ENCODE measurements at places on chromosomes 5 and 9.

- DNase-seq = no peak
Observed at GRCh38 chr9:104808035-104808614, 44.2 kb downstream of the NIPSNAP3B start.

DNA sequence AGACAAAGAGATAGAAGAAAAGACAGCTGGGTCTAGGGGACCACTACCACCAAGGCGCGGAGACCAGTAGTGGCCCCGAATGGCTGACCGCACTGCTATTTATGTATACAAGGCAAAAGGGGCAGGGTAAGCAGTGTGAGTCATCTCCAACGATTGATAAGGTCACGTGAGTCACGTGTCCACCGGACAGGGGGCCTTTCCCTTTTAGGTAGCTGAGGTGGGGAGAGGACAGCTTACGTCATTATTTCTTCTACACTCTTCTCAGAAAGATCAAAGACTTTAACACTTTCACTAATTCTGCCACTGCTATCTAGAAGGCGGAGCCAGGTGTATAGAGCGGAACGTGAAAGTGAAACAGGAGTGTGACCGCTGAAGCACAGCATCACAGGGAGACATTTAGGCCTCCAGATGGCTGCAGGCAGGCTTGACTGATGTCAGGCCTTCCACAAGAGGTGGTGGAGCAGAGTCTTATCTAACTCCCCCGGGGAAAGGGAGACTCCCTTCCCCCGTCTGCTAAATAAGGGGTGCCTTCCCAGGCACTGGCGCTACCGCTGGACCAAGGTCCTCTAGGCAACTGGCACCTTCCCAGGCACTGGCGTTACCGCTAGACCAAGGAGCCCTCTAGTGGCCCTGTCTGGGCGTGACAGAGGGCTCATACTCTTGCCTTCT, 6.1 kb upstream of the PRR16 start:
- no peak for DNase-seq

DNA sequence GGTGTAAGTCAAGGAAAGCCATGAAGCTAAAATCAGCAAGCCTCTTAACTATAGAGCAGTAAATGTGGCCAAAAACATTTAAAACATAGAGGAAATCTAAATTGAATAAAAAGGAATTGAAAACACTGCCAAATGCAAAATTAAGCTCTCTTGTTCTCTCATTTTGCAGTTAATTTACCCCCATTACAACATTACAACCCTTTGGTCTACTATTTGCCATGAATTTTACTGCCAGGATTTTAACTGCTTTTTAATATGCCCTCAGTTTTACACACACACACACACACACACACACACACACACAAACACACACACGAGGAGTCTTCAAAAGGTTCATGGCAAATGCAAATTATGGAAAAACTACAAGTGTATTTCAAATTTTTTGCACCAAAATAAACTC, 91.4 kb upstream of the ACO1 start:
- no peak for DNase-seq

- DNase-seq = no peak
Observed at GRCh38 chr5:36059571-36060419, 6.9 kb downstream of the UGT3A2 start.

DNA sequence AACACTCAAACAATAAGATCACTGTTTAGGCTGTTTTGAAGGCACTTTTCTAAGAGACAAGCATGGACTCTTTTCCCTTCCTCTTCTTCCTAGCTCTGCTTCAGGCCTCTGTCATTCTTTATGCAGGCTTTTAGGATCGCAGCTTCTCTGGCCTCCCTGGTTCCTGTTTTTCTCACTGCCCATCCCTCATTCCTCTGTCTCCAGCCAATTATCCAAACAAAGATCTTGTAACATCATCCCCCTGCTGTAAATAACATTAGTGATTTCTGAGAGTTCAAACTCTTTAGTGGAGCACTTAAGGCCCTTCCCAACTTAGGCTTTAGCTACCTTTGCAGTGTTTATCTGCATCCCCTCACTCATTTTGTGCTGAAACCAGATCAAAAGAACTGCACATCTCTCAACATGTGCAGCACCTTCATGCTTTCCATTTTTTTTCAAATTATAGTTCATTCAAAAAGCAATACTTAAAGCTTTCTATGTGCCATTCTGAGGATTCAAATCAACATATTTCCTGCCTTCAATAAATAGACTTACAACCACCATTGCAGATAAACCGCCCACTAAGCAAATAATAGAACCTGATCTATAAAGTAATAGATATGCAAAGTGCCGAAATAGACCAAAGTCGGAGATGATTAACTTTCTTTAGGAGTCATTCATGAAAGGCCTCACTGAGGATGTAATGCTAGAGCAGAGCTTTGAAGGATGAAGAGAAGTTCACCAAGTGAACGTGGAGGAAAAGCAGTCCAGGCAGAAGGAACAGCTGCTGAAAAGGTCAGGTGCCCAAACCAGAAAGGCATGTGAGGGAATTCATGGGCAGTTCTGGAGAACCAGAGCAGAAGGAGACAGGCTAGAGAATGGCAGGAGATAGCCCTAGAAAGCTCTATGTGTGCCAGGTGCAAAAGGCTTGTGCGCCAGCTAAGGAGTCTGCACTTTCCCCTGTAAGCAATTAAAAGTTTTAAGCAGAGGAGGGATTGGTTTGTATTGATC, 95.8 kb upstream of the ZNF366 start:
- DNase-seq = no peak

- no peak for DNase-seq
Observed at GRCh38 chr9:95116002-95116807, 201.3 kb downstream of the FANCC start.

GRCh38 chr9:111527347-111527746, 2.4 kb downstream of the ZNF483 start:
- no peak for DNase-seq

DNA sequence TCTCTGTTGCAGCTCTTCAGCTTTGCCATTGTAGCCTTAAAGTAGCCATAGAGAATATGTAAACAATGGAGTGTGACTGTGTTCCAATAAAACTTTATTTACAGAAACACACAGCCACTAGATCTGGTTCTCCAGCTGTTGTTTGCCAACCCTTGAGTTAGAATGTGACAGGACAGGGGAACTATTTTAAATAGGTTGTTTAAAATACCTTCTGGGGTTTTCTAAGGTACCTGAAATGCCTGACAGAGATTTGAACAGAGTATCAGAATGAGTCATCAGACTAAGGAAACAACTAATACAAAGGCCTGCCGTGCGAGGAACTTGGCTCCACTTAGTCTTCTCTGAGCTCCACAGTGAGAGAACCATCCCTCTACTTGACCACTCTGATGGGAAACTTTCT, 85.4 kb downstream of the HSD17B4 start:
- peak; percentile 7 for DNase-seq

GRCh38 chr5:143979044-143979690, 167.2 kb downstream of the HMHB1 start:
- no peak for DNase-seq

- no peak for DNase-seq
Observed at GRCh38 chr5:136132087-136132486, 558 bp upstream of the SMAD5 start.

DNA sequence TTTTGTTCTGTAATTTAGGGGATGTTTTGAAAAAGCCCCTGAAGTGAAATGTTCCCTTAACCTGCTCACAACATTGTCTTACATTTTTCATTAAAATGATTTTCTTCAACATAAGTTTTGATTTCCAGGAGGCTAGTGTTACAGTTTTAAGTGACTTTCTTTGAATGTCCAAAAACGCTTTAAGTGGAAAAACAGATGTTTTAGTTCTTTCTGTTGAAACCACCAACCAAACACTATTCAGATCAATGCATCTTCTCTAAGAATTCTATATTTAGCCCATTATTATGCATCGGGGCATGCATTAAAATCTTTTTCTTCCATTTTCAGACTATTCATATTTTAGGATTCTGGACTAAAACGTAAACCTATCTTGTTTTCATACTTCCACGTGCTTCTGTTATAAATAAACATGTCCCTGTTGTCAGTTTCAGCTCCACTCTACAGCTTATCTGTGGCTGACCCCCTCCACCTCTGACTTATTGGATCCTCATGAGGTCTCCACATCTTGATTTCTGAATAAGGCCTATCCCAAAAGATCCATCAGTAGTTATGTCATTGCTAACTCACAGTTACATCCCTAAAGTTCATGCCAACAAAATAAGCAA, 882.3 kb upstream of the SEMA6A start:
- DNase-seq = no peak

DNA sequence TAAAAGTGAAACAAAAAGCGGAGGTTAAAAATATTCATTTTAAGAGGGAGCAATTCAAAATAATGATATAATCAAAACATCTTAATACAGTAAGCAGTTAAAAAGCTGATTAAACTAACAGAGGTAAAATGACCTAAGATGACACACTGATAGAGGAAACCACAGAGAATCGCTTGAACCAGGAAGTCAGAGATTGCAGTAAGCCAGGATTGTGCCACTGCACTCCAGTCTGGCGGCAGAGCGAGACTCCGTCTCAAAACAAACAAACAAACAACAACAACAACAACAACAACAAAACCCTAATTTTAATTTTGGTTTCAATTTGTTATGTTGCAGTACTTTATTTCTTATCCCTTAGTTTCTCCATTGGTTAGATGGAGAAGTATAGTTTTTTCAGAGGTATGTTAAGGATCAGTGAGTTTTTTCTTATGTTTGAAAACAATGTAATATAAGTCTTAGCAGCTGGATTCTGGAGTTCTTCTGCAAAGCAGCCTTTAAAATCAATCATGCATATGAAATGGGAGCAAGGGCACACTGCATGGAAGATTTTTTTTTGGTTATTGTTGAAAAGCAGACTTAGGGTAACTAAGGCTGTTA, 58.5 kb downstream of the MLANA start:
- DNase-seq = no peak

DNA sequence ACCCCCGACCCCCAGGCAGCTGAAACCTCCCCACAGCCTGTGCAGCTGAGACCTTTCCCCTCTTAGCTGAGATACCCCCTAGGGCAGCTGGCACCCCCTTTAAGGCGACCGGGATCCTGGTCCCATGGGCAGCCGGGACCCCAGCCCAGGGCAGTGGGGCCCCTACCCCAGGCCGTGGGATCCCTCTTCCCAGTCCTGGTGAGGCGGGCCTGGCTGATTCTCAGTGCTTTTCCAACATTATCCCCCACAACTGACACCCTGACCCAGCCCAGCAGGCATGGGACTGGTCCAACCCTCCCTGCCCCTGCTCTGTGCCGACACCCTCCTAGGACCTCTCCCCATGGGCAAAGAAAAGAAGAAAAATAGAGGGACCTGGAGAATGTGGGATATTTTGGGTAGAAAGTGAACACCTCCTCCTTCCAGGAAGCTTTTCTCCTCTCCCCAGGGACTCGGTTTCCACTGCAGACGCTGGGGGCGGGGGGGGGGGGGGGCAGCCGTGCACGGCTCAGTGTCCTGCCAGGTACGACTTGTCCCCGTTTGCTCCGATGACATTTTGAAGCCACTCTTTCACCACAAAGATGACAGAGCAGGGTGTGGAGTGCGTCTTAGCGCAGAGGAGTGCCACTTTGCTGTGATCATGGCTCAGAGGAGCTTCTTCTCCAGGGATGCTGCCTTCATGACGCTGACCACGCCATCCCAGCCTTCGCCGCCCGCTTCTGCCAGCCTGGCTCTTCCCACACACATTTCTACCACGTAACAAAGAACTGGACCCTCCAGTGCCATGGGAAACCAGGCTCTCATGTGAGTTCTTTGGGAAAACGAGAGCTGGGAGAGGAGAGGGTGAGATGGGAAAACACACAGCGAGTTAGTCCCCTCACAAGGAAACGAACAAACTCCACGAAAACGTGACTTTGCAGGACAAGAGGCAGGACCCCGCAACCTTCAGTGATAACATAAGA, 47.5 kb downstream of the MRPL36 start:
- no peak for DNase-seq

GRCh38 chr5:68277431-68277830, 61.9 kb downstream of the PIK3R1 start:
- no peak for DNase-seq

- no peak for DNase-seq
Observed at GRCh38 chr5:127609957-127610356, 38.9 kb upstream of the CTXN3 start.

DNA sequence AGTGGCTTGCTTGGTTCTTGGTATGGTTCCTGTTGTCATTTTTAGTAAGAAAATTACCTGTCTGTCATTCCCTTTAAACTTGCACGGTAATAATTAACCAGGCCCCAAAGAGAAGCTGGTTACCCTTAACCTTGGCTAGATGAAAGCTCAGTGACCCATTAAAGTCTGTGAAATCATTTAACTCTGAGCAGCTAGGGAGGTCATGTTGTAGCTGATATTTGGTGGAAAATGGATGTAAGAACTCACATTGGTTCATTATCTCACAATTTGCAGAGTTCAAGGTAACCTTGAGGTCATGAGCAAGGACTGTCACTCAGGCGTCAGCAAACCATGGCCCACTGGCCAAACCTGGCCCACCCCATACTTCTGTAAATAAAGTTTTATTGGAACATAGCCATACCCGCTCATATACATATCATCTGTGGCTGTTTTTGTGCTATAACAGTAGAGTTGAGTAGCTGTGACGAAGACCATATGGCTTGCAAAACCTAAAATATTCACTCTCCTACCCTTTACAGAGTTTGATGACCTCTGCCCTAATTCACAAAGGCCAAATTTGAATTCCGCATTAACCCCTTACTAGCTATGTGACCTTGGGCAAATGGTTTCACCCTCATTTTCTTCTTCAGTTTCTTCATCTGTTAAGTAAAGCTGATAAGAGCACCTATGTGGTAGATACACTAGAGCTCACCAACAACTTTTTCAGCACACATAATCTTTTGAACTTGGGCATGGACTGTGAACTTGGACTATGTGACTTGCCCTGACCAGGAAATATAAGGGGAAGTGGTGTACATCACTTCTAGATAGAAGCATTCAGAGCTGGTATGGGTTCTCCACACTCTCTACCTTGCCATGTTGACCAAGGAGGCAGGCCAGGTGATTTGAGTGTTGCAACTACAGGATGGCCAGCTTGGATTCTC, 61.5 kb upstream of the CPEB4 start:
- no peak for DNase-seq

DNA sequence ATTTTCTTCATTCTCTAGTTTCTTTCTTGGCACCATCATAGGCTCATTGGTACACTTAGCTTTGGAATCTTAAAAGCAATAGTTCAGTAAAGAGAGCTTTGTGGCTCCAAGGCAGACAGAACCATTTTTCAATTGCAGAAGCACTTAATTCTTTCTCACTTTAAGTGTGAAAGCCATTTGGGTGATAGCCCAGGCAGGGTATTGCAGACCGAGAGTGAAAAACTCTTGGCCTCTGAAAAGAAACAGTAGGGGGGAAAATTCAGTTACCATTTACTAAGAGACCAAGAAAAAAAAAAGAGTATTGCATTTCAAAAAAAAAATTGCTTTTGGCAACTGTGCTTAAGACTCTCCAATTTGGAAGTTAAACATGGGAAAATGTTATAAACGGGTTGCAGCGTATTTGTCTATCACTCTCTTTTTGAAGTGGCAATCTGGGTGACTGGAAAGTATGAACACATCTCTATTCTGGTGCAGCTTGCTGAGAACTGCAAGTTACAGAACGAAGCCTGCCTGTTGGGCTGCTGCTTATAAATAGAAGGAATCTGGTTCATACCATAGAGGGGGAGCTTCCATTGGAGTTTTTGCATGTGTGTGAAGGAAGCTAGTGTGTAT, 170.5 kb downstream of the TLE4 start:
- no peak for DNase-seq

GRCh38 chr9:93299418-93300174, 115.7 kb downstream of the WNK2 start:
- no peak for DNase-seq

Data from GM12891 (cell line).